ENCODE measurements at places on chromosomes 5 and 9.

DNA sequence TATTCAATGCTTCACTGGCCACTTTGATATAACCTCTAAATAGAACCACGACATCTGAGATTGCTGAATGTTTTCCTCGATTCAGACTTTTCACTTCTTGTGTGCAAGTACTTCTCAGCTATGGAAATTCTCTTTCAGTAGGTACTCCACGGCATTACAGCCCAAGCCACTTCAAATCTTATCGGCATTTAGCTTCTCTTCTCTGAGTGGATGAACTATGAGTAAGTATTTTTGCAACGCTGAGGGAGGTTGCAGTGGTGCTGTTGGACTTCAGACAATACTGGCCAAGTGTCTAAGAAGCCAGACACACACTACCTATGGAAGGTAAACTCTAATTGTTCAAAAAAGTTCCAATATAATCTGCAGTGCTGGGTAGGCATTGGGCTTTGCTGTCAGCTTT lies 60.1 kb downstream of the FBN2 start:
- DNase-seq: no peak

GRCh38 chr5:144187699-144188294 lies 17.1 kb downstream of the KCTD16 start:
- DNase-seq: peak; percentile 88

GRCh38 chr5:60382716-60383115 lies 317.2 kb downstream of the DEPDC1B start:
- no peak for DNase-seq

- DNase-seq: no peak
Observed at GRCh38 chr9:95545831-95546567, 29.2 kb upstream of the PTCH1 start.

DNA sequence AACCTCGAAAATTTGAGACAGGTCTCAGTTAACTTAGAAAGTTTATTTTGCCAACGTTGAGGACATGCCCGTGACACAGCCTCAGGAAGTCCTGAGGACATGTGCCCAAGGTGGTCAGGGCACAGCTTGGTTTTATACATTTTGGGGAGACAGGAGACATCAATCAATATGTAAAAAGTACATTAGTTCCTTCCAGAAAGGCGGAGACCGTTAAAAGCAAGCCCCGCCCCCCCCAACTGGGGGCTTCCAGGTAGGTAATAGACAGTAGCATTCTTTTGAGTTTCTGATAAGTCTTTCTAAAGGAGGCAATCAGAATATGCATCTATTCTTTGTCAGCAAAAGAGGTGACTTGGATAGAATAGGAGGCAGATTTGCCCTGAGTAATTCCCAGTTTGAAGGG lies 599 bp upstream of the MOCS2 start:
- no peak for DNase-seq

DNA sequence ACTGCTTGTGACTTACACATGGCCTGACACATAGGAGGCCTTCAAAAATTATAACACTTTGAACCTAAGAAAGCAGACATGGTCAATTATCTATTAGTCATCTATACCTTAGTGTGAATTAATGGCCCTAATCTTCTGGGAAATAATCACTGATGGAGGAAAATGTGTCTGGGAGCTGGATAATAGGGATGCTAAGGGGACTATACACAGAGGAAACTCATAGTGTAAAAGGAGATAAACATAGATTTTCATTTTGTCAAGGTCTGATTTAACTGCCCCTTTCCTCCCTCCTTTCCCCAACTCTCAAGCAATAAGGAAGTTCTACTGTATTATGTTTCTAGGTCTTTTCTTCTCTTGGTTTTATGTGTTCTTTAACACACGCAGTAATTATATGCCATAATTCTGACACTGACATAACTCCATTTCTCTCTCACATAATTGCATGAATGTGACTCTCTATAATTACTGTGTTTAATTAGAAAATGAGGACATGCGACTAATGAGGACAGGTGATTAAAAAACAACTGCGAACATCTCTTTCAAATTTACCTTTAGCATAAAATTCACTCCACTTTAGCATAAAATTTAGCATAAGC lies 18.7 kb upstream of the PRELID2 start:
- DNase-seq: no peak

DNA sequence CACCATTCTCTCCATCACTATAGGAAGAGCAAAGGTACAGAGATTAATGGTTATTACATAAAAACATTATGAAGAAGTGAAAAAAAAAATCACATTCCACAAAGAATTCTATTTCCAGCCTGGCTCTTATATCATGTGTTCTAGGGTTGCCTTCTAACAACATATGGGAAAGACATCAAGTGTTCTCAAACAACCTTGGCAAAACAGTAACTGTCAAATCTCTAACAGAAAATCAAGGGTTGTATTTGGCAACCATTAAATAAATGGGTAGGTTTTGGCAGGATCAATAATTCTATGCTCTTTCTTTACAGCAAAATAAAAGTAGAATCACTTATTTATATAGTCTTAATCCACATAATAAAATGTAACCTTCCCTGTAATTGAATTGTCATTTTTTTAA lies 728.9 kb downstream of the MAT2B start:
- no peak for DNase-seq

DNA sequence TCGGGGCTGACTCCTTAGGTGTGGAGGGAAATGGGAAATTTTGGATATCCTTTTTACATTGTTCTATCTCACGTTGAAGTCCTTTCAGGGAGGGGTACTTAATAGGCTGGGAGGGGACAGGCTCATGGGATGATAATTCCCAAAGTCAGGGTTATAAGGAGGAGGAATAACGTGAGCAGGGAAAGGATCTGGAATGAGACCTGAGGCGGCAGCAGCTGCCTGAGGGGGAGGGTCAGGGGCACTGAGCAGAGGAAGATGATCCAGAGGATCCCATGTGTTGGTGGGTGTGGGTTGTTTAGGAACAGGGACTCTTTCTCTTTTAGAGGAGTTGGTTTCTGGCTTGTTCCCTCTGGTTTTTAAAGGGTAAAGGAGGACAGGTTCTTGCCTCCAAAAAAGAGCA lies 18.7 kb downstream of the IFT74 start:
- no peak for DNase-seq

- no peak for DNase-seq
Observed at GRCh38 chr9:9492506-9492905, 1120.3 kb downstream of the PTPRD start.

- DNase-seq: no peak
Observed at GRCh38 chr5:9502050-9502834, 43.6 kb downstream of the SEMA5A start.

GRCh38 chr5:173802670-173803165 lies 85.4 kb upstream of the CPEB4 start:
- no peak for DNase-seq

DNA sequence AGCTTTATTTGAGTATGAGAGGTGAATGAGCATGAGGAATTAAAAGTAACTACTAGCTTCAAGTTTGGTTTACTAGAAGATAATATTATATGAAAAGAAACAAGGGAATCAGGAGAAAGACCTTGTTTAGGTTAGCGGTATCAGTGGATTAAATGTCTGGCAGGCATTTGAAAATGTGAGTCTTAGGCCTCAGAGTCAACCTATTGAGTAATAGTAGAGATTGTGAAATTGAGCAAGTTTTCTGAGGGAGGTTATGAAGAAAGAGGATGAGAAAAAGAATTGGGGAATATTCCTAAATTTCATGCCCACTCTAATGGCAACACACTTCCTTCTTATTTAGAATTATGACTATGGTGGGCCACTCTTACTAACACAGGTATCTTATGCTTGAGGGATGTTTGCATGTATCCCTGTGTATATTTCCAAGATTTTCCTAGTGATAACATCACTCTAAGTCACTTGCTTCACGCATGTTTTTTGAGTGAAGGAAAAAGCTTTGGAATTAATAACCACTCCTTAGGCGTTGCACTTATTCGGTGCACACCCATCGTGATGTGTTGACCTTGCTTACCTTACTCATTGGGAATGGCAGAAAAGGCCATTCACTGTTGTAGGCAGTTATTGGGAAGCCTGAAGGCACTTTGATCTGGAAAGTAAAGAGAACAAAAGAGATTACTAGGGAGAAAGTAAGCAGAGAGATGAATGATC lies 8.2 kb upstream of the ELL2 start:
- DNase-seq: no peak

- no peak for DNase-seq
Observed at GRCh38 chr5:139182528-139183296, 15.5 kb downstream of the SIL1 start.

- DNase-seq: no peak
Observed at GRCh38 chr5:64149268-64149667, 16.4 kb upstream of the RNF180 start.

DNA sequence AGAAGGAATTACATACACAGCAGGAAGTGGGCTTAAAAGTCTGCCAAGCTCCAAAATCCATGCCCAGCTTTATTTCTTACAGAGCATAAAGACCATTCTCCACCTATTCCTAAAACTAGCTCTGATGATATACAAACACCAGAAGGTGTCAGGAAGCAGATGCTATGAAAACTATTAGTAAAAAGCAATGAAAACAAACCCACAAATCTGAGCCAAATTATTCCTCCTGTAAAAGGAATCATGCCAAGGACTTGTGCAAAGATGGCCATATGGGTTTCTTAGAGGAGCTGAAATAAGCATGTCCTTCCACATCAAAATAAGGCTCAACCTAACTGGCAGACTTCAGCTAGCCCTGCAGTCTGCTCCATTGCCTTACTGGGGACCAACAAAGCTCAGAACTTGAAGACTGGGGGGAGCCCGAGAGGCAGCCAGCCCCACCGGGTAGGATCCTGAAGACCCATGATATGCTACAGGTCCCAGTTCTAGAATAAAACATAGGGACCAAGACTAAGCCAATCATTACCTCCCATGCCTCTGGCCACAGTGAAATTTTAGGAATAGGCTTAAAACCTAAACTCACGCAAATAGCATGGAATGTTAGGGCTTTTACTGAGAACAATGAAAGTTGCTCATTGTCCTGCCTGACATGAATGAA lies 42.8 kb upstream of the GABRP start:
- DNase-seq: no peak

- DNase-seq: no peak
Observed at GRCh38 chr5:104283136-104283535, 720.5 kb upstream of the NUDT12 start.
